ENCODE measurements at places on chromosomes 4 and X.

GRCh38 chr4:64893205-64893604, 484.0 kb upstream of the TECRL start:
- no peak for DNase-seq

GRCh38 chr4:183507925-183508696, 3.3 kb downstream of the ING2 start:
- DNase-seq: no peak

- DNase-seq: no peak
These were observed 76.9 kb upstream of the RPL34 start for GRCh38 chr4:108543359-108543968.

DNA sequence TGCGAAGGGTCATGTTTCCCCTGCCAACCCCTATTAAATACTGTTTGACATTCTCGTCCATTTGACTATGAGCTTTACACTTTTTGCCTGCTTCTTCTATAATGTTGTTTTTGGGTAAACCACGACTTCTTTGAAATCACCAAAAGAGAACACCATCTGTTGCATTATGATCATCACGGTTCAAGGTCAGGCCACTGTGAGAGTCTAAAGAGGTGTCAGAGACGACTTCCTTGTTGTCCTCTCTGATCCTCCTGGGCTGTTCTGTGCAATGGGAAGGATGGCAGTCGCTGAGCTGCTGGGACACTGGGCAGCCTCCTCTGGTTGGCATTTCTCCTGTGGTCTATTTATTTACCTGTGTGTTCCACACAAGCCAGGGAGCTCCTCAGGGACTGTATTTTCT, 137.5 kb downstream of the RASL11B start:
- DNase-seq: no peak

- no peak for DNase-seq
These were observed 1029.5 kb downstream of the C4orf33 start for GRCh38 chr4:130125467-130125866.

GRCh38 chr4:7332216-7333023, 102.3 kb downstream of the PSAPL1 start:
- no peak for DNase-seq

- no peak for DNase-seq
These were observed 30.4 kb downstream of the SCML1 start for GRCh38 chrX:17767734-17768133.

- no peak for DNase-seq
These were observed 212.5 kb upstream of the DKK2 start for GRCh38 chr4:107248571-107248970.

- DNase-seq: no peak
These were observed 1.4 kb upstream of the FUNDC1 start for GRCh38 chrX:44544036-44544435.

DNA sequence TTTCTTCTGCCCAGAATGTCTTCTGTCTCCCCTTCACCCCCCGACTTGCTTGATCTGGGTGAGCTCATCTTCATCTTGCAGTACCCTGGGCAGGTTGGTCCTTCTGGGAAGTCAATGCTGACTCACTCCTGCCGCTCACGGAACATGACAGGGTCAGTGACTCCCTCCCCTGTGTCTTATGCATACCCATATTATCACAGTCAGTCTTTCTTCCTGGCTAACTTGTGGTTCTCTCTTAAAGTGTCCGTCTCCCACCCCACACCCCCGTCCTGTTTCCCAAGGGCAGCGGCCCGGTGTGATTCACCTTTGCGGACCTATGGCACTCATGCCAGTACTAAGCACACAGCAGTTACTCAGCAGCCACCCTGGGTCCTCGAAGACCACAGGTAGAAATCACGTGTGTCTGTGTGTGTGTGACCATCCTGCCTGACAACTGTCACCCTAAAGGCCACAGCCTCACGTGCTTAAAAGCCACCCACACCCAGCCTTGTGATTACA, 17.7 kb downstream of the IQSEC2 start:
- DNase-seq: no peak

GRCh38 chr4:16122784-16123183, 39.0 kb upstream of the PROM1 start:
- DNase-seq: no peak

DNA sequence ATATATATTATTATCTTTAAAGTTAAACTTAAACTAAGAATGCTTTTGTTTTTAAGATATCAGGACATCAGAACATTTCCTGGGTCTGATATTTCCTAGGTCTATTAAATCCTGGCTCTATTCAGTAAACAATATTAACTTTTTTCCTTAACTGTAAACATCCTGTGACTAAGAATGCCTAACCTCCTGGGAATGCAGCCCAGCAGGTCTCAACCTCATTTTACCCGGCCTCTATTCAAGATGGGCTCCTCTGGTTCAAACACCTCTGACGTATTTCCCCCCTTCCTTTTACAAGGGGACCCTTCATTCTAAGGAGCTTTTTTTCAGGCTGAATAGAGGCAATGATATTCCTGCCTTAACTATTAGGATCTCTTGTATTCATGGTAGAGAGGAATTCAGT, 35.8 kb upstream of the DYNLT3 start:
- DNase-seq: no peak

GRCh38 chrX:151774421-151774820, 39.9 kb downstream of the CNGA2 start:
- no peak for DNase-seq

DNA sequence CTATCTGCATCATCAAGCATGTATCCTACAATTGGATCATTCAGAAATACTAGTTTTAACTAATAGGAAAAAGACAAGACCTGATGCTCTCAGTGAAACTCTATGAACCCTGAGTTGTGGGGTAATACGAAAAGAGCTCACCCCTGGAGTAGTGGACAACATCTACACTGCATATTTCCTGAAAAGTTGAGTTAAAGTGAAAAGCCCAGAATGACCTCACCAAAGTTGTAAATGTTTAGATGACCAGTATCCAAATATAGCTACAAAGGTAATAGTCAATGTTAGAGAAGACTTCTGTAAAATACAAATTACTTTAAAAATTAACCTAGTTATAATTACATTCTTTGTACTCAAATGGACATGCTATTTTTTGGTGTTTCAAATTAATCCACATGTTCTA, 52.8 kb upstream of the SRPX start:
- DNase-seq: no peak

DNA sequence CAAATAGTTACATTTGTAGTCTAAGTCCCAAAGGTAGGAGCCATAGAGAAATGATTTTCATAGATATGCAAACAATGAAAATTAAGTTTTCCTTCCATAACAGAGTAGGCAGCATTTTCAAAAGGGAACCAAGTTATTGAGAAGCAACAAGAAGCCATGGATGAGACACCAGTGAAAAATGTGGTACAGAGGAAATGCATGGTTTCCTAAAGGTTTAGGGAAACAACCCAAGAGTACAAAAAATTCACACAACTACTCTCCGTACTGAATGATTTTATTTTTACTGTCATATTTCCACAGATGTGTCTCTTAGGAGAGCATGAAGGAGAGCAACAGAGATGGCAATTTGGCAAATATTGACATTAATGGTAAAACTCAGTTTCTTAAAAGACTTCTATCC, 1408.9 kb upstream of the PCDH7 start:
- no peak for DNase-seq

DNA sequence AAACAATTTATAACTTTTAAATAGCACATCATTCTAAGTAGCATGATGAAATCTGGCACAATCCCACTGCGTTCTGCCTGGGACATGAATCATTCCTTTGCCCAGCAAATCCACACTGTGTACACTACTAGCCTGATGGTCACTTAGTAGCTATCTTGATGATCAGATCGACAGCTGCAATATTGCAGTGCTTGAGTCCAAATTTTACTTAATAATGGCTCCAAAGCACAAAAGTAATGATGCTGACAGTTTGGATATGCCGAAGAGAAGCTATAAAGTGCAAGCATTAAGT, 86.6 kb upstream of the NPNT start:
- DNase-seq: no peak

DNA sequence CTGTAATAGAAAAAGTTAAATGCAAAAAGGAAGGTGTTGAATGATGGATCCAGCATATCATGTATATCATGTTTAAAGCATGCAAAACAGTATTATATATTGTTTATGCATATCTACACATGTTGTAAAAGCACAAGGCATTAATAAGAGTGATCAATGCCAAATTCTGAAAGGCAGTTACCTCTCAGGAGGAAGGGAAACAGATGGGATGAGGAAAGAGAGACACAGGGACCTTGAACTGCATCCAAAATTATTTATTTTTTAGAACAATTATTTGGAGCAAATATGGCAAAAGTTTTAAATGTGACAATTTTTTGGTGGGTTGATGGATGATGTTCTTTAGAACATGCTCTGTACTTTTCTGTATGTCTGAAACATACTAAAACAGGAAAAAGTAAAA, 193.4 kb downstream of the CLCN4 start:
- no peak for DNase-seq

- no peak for DNase-seq
These were observed 30.8 kb downstream of the MRPL1 start for GRCh38 chr4:77893451-77893850.

GRCh38 chrX:17292111-17292527, 82.9 kb upstream of the NHS start:
- DNase-seq: no peak

DNA sequence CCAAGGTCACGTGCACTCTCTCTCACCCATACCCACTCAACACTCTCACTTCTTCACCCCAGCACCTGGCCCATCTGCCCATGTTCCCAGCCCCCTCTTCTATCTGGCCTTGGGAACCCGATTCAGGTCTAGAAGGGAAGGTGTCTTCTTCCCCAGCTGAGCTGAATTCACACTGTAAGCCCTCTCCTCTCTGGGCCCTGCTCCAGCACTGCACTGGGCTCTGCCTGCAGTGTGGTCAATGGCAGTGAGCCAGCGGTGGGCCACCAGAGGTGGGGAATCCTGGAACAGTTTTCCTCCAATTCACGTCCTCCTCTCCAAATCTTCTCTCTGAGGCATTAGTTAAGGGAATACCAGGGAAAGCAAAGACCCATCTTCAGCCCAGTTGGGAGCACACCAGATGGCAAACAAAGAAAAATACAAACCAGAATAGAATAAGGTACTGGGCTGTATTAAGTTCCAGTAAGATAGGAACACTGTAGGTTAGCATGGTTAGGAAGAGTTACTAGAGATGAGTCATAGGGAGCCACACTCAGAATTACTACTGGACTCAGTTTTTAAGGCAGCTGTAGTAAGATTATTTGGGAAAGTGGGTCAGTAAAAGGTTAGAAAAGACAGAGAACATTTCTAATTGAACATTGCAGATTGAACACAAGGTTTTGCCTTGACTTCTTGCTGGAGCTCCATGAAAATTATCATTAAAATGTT, 5.0 kb downstream of the AWAT2 start:
- DNase-seq: no peak

- no peak for DNase-seq
These were observed 822.9 kb downstream of the RAPGEF2 start for GRCh38 chr4:159925770-159926169.

GRCh38 chrX:38654302-38654701, 93.0 kb downstream of the TSPAN7 start:
- peak; percentile 1 for DNase-seq

- no peak for DNase-seq
These were observed 79.1 kb downstream of the ELOVL6 start for GRCh38 chr4:110119337-110119736.

- no peak for DNase-seq
These were observed 22.7 kb downstream of the PSAPL1 start for GRCh38 chr4:7411896-7412553.

- no peak for DNase-seq
These were observed 61.1 kb downstream of the HDX start for GRCh38 chrX:84441143-84441542.

- no peak for DNase-seq
These were observed 9.3 kb downstream of the VGLL1 start for GRCh38 chrX:136541294-136541693.

DNA sequence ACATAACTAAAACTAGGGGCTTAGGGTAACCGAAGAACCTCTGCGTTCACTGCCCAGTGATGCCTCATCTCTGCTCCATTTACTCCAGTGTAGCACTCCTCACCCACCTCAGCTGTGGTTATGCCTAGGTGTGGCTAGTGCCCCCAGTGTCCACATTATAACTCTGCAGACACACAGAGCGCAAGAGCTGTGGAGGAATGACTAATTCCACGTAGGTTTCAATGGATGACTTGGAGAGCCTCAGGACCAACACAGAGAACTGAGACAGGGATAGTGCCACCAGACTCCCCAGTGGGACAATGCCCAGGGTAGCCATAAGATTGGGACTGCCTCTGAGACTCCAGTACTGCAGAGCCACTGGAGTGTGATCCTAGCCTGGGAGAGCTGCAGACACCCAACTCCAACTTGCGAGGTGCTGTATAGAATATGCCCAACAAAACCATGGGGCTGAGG, 542.4 kb upstream of the DIPK2B start:
- DNase-seq: no peak

DNA sequence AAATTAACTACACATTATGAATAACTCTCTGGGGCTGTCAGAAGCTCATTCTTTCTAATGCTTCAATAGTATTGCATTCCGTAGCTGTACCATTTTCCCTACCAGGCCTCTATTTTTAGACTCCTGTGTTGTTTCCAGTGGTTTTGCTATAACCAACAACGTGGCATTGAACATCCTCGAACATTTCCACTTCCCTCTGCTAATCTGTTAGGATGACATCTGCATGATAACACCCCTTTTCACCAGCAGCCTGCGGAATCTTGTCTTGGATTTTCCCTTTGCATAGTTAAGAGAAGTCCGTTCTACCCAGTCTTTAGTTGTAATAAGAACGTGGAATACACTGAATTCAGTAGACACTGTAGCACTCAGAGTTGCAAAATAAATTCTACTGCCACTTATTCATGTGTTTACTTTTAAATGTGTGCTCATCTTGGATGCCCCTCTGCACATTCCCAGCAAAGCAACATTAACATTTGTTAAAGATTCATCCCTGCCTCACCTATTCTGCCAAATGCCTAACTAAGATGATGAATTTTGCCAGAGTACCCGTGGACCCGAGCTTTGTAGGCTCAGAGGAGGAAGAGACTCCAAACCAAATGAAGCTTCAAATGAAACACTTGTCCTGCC, 55.6 kb downstream of the SEL1L3 start:
- no peak for DNase-seq

GRCh38 chr4:95085124-95085833, 327.5 kb downstream of the BMPR1B start:
- no peak for DNase-seq

GRCh38 chr4:16110661-16111290, 27.0 kb upstream of the PROM1 start:
- DNase-seq: no peak

- DNase-seq: no peak
These were observed 419.8 kb downstream of the GALNTL6 start for GRCh38 chr4:172232966-172233365.

- no peak for DNase-seq
These were observed 4.3 kb upstream of the RBM3 start for GRCh38 chrX:48569958-48570357.

- no peak for DNase-seq
These were observed 1280.8 kb downstream of the PCDH7 start for GRCh38 chr4:32000846-32001488.

GRCh38 chr4:8128100-8128856, 30.3 kb downstream of the ABLIM2 start:
- no peak for DNase-seq

DNA sequence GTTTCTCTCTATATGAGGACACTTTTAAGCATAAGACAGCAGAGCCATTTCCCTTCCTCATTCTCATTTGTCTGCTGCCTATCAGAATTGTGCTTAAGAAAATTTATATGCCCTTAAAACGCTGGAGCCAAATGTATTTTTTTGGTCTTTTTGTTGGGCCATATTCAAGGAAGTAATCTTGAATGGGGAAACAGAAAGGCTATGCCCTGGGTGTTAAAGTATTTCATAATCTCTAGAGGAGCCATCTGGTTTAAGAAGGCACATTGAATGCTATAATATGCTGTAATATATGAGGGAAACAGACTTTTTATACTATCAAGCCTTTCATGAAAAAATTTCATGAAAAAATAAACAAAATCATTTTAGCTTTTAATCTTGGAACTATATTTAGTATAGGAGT, 4.3 kb downstream of the DMD start:
- DNase-seq: no peak
